ENCODE measurements at places on chromosomes 5 and 9.

GRCh38 chr5:58246461-58246944 is 213.4 kb downstream of the PLK2 start:
- no peak for DNase-seq

DNA sequence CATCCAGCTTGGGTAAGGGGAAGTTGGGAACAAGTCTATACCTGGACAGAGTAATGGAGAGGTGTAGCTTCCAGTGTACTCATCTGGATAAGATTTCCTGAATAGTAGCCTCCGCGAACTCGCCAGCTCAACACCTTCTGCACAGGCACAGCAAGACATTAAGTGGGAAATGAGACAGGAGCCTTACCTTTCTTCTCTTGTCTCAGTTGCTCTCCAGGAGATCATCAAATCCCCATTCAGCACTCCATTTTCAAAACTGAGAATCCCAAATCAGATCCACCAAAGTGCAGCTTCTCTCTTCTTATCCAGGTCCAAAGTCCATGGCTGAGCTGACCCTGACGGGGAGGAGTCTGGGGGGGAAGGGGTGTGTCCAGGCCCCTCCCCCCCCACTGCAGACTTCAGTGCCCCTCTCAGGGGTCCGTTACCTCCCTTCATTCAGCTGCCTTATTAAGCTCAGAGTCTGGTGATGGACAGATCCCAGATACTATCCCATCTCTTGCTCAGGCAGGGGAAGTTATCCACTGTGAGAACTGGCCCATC is 5.9 kb upstream of the MGAT1 start:
- no peak for DNase-seq

- no peak for DNase-seq
These were observed 2.3 kb downstream of the FANCC start for GRCh38 chr9:95315108-95315746.

GRCh38 chr9:123438821-123439220 is 82.8 kb downstream of the CRB2 start:
- no peak for DNase-seq

Data from GM04504 (cell line).